Neural progenitor cell (in vitro differentiated cells): ENCODE measurements at places on chromosomes 11 and 22. TPM values are rescaled to one million over a fixed set of nuclear protein-coding genes. Genes with fewer than 3 reads are reported as not detected.
A peak's percentile ranks its signal among the peaks of the same experiment; 100 is the strongest.

- H3K4me3 ChIP-seq: no peak overlapping the region
- H3K27me3 ChIP-seq: no peaks in the 10 kb centered on the region
- H3K4me1 ChIP-seq: peaks cover 6% of the 10 kb centered on the region
- DNase-seq: no peak
- H3K27ac ChIP-seq: no peak overlapping the region
These were observed 28.6 kb upstream of the RASL10A start for GRCh38 chr22:29344137-29344536.

DNA sequence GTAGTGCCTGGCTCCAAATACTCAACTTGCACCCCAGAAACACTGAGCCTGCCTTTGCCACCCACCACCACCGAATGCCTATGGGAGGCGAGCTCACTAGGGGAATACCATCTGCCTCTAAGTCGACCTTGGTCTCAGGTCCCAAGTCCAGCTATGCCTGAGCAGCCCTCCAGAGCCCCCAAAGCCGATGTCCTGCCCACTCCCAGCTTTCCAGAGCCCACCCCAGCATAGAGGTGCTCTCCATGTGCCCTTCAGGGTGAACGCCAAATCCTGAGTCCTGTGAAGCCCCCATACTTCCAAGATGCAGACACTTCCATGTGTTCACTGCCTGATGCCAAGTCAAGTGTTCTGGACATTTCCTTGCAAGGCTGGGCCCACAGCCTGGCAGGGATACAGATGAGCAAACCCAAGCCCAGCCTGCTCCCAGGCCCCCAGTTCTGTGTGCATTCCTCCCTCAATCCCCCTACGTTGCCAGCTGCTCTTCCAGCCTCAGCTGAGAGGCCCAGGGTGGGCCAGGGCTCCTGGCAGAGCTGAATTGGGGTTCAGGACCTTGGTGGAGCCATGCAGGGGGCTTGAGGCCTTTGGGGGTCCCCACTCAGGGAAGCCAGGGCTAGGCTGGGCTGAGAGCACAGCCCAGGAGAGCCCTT, 2.6 kb upstream of the KMT5B start:
- H3K27ac ChIP-seq: no peak overlapping the region
- H3K36me3 ChIP-seq: no peaks in the 10 kb centered on the region
- H3K4me3 ChIP-seq: no peak overlapping the region

DNA sequence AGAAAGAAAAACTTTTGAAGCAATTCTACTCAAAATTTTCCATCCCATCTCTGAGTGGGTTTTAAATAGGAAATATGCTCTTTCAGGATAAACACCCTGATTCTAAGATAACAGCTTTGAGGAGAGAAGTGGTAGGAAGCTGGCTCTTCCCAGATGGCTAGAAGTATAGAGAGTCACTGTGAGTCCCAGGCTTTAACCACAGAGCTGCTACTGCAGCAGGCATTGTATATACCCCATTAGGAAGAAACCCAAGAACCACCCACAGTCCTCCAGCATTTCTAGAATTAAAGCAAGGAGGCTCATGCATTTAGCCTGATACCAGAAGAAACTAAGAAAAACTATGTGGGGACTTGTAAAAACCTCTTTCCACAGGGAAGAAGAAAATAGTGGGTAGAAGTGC, 1405.6 kb upstream of the TENM4 start:
- no peak overlapping the region for H3K4me3 ChIP-seq
- no peak overlapping the region for H3K27ac ChIP-seq
- H3K36me3 ChIP-seq: no peaks in the 10 kb centered on the region
- H3K4me1 ChIP-seq: no peaks in the 10 kb centered on the region

GRCh38 chr11:107272561-107272960, 185.1 kb downstream of the CWF19L2 start:
- H3K4me3 ChIP-seq: no peak overlapping the region
- H3K27me3 ChIP-seq: no peaks in the 10 kb centered on the region
- H3K4me1 ChIP-seq: peaks cover 4% of the 10 kb centered on the region
- DNase-seq: peak; percentile 3

GRCh38 chr11:62201376-62201775, 7.1 kb upstream of the SCGB2A1 start:
- H3K27ac ChIP-seq: no peak overlapping the region
- no peaks in the 10 kb centered on the region for H3K4me1 ChIP-seq
- H3K27me3 ChIP-seq: no peaks in the 10 kb centered on the region
- DNase-seq: no peak

DNA sequence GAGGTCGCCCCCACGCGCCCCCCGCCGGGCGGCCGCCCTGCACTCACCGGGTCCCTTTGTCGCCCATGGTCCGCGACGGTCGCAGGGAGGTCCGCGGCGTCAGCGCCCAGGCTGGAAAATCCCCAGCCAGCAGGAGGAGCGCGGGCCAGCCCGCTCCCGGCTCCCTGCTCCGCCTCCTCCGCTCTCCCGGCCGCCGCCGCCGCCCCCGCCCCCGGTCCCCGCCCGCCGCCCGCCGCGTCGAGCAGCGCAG, at the start of gene ARRB1:
Gene ARRB1, minus strand, starts transcription at position 121 of the 250 bp plus-strand sequence. Its CDS starts 54 bp downstream, at position 67.
- DNase-seq: peak; percentile 83
- H3K27ac ChIP-seq: no peak within 1 kb of the TSS
- peaks cover 35% of the 10 kb centered on the region for H3K4me1 ChIP-seq
- peaks cover 37% of the 10 kb centered on the region for H3K27me3 ChIP-seq
- H3K4me3 ChIP-seq: peak within 1 kb of the TSS; percentile 79
- no peaks in the 10 kb centered on the region for H3K36me3 ChIP-seq

Gene MRPL40
- 15.5 and 17.0 TPM in 2 replicates for total RNA-seq

Gene CDKN1C
- total RNA-seq: 47.8 and 49.3 TPM in 2 replicates

Gene C11orf87
- not detected in 2 replicates for total RNA-seq

Gene PNPLA5
- total RNA-seq: 0.11 and 0.22 TPM in 2 replicates

Gene ROM1
- total RNA-seq: 2.2 TPM in 1 of 2 replicates, not detected in the other

Gene FZD4
- 5.8 TPM in 2 replicates for total RNA-seq

Gene MMP27
- total RNA-seq: not detected in 2 replicates
